ENCODE measurements at places on chromosomes 5 and 9. TPM values are rescaled to one million over a fixed set of nuclear protein-coding genes. Genes with fewer than 3 reads are reported as not detected.

PCDHGA3 gene
- 0.22 TPM for total RNA-seq

- H3K36me3 ChIP-seq: no peaks in the 10 kb centered on the region
- H3K27ac ChIP-seq: peak overlapping the region; percentile 14
- DNase-seq: no peak
- H3K4me3 ChIP-seq: peak overlapping the region; percentile 28
- H3K27me3 ChIP-seq: no peaks in the 10 kb centered on the region
- peaks cover 17% of the 10 kb centered on the region for H3K4me1 ChIP-seq
These were observed 15.2 kb upstream of the SLC35D2 start for GRCh38 chr9:96398582-96399324.

- H3K27me3 ChIP-seq: no peaks in the 10 kb centered on the region
- no peaks in the 10 kb centered on the region for H3K4me1 ChIP-seq
- no peak overlapping the region for H3K4me3 ChIP-seq
- DNase-seq: no peak
These were observed 661.6 kb upstream of the C9orf72 start for GRCh38 chr9:28234894-28235277.

- peak overlapping the region; percentile 96 for H3K27ac ChIP-seq
- DNase-seq: no peak
- H3K4me3 ChIP-seq: peak overlapping the region; percentile 96
- H3K36me3 ChIP-seq: no peaks in the 10 kb centered on the region
- H3K27me3 ChIP-seq: no peaks in the 10 kb centered on the region
These were observed 24.0 kb downstream of the HNRNPK start for GRCh38 chr9:83956086-83956435.

- H3K4me3 ChIP-seq: no peak overlapping the region
- no peak for DNase-seq
- H3K36me3 ChIP-seq: peaks cover 7% of the 10 kb centered on the region
- peak overlapping the region; percentile 69 for H3K27ac ChIP-seq
- H3K4me1 ChIP-seq: peaks cover 25% of the 10 kb centered on the region
- H3K27me3 ChIP-seq: no peaks in the 10 kb centered on the region
These were observed 35.2 kb downstream of the GOLPH3 start for GRCh38 chr5:32138839-32139493.

KCNV2 gene
- total RNA-seq: not detected

GRCh38 chr5:176904276-176904675 lies 5.1 kb upstream of the HK3 start:
- no peak for DNase-seq
- peaks cover 8% of the 10 kb centered on the region for H3K36me3 ChIP-seq
- H3K27me3 ChIP-seq: no peaks in the 10 kb centered on the region
- H3K4me3 ChIP-seq: no peak overlapping the region
- H3K27ac ChIP-seq: peak overlapping the region; percentile 29
- peaks cover 19% of the 10 kb centered on the region for H3K4me1 ChIP-seq

- H3K36me3 ChIP-seq: peaks cover under 1% of the 10 kb centered on the region
- H3K4me3 ChIP-seq: no peak overlapping the region
- H3K27me3 ChIP-seq: peaks cover 2% of the 10 kb centered on the region
- H3K27ac ChIP-seq: no peak overlapping the region
- H3K4me1 ChIP-seq: peaks cover under 1% of the 10 kb centered on the region
- no peak for DNase-seq
These were observed 296.3 kb downstream of the ADAMTS6 start for GRCh38 chr5:65185468-65185867.

DNA sequence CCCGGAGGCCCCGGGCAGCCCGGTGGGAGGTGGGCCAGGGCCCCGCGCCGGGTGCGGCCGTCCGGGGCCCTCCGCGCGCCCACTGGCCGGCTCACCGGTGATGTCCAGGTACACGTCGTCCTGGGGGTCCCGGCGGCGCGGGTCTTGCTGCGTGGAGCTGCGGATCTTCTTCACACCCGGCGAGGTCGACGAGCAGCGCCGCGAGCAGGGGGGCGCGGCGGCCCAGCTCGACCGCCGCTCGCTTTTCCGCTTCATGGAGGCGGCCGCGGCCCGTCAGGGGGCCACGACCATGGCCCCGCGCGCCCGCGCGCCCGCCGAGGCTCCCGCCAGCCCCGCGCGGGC lies 548 bp downstream of the CDC14B start:
- H3K4me1 ChIP-seq: peaks cover 3% of the 10 kb centered on the region
- peaks cover 56% of the 10 kb centered on the region for H3K27me3 ChIP-seq
- no peaks in the 10 kb centered on the region for H3K36me3 ChIP-seq
- no peak for DNase-seq
- no peak overlapping the region for H3K27ac ChIP-seq

TLX3 gene
- not detected for total RNA-seq

DNA sequence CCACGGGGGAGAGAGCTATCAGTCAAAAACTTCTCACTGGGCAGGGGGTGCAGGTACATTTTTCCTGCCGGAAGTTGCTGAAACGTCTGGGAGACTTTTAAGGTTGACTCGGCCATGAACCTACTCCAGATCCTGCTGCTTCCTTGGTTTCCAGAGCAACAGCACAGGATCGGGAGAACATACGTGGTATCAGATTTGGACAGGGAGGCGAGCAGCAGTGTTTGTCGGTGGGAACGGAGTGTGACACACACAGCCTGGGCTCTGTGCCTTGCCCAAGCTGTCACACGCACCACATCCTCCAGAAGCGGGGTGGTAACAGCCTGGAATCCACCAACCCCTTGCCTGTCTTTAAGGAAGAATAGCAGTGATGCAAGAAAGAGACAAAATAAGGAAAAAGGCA lies 276.5 kb downstream of the SLIT3 start:
- H3K4me3 ChIP-seq: no peak overlapping the region
- H3K4me1 ChIP-seq: no peaks in the 10 kb centered on the region
- H3K27me3 ChIP-seq: peaks cover 41% of the 10 kb centered on the region
- no peaks in the 10 kb centered on the region for H3K36me3 ChIP-seq
- H3K27ac ChIP-seq: no peak overlapping the region

- peaks cover 4% of the 10 kb centered on the region for H3K4me1 ChIP-seq
- H3K27me3 ChIP-seq: peaks cover 29% of the 10 kb centered on the region
- H3K36me3 ChIP-seq: no peaks in the 10 kb centered on the region
- no peak overlapping the region for H3K4me3 ChIP-seq
These were observed 57.8 kb upstream of the RAI14 start for GRCh38 chr5:34598177-34598794.

- DNase-seq: no peak
- H3K27ac ChIP-seq: no peak overlapping the region
- no peaks in the 10 kb centered on the region for H3K4me1 ChIP-seq
- peaks cover 2% of the 10 kb centered on the region for H3K36me3 ChIP-seq
- peaks cover 39% of the 10 kb centered on the region for H3K27me3 ChIP-seq
These were observed 517 bp downstream of the KCNN2 start for GRCh38 chr5:114362197-114362976.

- no peaks in the 10 kb centered on the region for H3K27me3 ChIP-seq
- no peaks in the 10 kb centered on the region for H3K36me3 ChIP-seq
- no peak for DNase-seq
- H3K4me3 ChIP-seq: no peak overlapping the region
- H3K27ac ChIP-seq: no peak overlapping the region
These were observed 10.5 kb upstream of the CCNB1 start for GRCh38 chr5:69156456-69156855.

- no peak overlapping the region for H3K4me3 ChIP-seq
- DNase-seq: no peak
- H3K4me1 ChIP-seq: no peaks in the 10 kb centered on the region
- H3K27me3 ChIP-seq: no peaks in the 10 kb centered on the region
- H3K27ac ChIP-seq: no peak overlapping the region
These were observed 394.0 kb upstream of the KLF4 start for GRCh38 chr9:107883496-107884124.

DNA sequence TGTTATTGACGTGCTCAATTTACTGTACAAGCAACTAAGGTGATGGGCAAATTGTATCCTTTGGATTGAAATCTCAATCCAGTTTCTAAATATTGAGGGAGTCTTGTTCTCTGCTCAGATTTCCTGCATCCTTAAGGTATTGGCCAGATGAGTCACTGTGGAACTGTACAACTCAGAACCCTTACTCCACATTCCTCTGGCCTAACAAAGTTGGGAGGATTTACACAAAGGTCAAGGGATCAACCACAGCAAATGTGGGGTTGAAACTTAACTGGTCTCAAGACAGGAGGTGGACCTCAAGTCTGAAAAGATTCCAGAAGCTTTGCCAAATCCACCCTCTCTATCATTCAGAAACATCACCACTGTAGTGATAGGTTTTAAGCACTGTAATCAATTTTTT lies 81.5 kb upstream of the AGXT2 start:
- peaks cover 16% of the 10 kb centered on the region for H3K4me1 ChIP-seq
- H3K27ac ChIP-seq: no peak overlapping the region
- DNase-seq: no peak

DNA sequence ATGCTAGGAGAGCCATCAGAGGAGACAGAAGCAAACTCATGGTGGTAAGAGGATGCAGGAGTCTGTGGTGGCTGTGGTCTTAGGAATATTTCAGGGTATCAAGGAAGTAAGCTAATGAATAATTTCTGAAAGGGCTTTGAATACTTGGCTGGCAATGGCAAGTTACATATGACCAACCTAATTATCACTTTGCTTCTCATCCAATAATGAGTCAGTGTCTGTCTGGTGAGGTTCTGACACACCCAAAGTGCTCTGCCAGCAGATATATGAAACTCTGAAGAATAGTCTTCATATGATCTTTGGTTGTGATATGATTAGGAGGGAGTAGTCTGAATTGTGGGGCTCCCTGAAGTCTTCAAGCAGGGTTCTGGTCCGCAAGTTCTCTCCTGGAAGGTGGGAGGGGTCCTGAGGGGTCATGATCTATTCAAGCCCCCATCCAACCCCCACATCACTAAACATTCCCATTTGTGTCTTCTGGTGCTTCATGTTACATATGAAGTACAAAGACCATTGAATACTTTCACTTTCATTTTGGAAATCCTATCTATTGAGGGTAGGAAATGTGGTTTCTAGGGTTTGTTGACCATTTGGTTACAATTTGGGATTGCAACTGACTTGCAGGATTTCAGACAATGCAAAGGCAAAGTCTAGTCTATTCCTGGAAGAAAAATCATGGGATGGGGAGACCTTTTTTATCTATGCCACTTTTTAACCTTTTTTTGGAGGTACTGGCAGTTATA lies 199.9 kb upstream of the CDKN2B start:
- peak overlapping the region; percentile 83 for H3K27ac ChIP-seq
- no peaks in the 10 kb centered on the region for H3K27me3 ChIP-seq
- DNase-seq: no peak
- peaks cover 2% of the 10 kb centered on the region for H3K36me3 ChIP-seq
- peaks cover 19% of the 10 kb centered on the region for H3K4me1 ChIP-seq

GRCh38 chr5:137792303-137792702 lies 38.1 kb upstream of the HNRNPA0 start:
- H3K4me1 ChIP-seq: no peaks in the 10 kb centered on the region
- H3K27ac ChIP-seq: no peak overlapping the region
- H3K36me3 ChIP-seq: no peaks in the 10 kb centered on the region
- no peaks in the 10 kb centered on the region for H3K27me3 ChIP-seq

DNA sequence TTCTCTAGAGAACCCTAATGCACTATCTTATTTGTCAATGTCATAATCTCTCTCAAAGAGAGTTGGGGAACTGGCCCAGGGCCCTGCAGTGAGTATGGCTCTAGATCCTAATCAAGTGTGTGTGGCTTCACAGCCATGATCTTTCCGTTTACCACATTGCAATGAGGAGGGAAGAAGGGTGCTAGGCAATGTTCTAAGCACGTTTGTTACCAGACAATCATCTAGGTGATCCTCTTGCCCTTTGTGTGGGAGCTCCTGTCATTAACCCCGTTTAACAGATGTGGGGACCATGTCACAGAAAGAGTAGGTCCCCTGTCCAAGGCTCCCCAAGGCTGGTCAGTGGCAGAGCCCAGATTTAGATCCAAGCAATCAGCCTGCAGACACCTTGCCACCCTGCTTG lies 128.2 kb upstream of the IRX4 start:
- DNase-seq: no peak
- no peaks in the 10 kb centered on the region for H3K36me3 ChIP-seq
- peaks cover 3% of the 10 kb centered on the region for H3K4me1 ChIP-seq
- peaks cover 73% of the 10 kb centered on the region for H3K27me3 ChIP-seq
- H3K4me3 ChIP-seq: no peak overlapping the region

SLC36A3 gene
- total RNA-seq: not detected

GRCh38 chr5:5209510-5210286 lies 69.6 kb downstream of the ADAMTS16 start:
- no peak overlapping the region for H3K4me3 ChIP-seq
- no peaks in the 10 kb centered on the region for H3K4me1 ChIP-seq
- no peak overlapping the region for H3K27ac ChIP-seq
- peaks cover 16% of the 10 kb centered on the region for H3K27me3 ChIP-seq
- H3K36me3 ChIP-seq: no peaks in the 10 kb centered on the region

GRCh38 chr5:88944751-88945531 lies 62.0 kb upstream of the MEF2C start:
- H3K4me3 ChIP-seq: no peak overlapping the region
- no peaks in the 10 kb centered on the region for H3K27me3 ChIP-seq
- no peaks in the 10 kb centered on the region for H3K4me1 ChIP-seq
- no peak for DNase-seq

CD14 gene
- total RNA-seq: 9.2 TPM

LRRTM2 gene
- 0.10 TPM for total RNA-seq

DNA sequence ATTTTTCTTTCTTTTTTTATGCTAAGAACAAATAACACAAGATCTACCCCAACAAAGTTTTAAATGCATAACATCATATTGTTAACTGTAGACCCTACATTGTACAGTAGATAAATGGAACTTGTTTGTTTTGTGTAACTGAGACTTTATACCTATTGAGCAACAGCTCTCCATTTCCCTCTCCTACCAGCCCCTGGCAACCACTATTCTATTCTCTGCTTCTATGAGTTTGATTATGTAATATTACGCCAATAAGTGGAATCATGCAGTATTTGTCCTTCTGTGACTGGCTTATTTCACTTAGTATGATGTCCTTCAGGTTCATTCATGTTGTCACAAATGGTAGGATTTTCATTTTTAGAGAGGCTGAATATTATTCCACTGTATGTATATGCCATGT lies 308.2 kb upstream of the PRR16 start:
- no peaks in the 10 kb centered on the region for H3K4me1 ChIP-seq
- H3K4me3 ChIP-seq: no peak overlapping the region
- no peaks in the 10 kb centered on the region for H3K36me3 ChIP-seq
- DNase-seq: no peak

NR4A3 gene
- 48.2 TPM for total RNA-seq

- H3K27me3 ChIP-seq: peaks cover 24% of the 10 kb centered on the region
- DNase-seq: no peak
- peaks cover 4% of the 10 kb centered on the region for H3K36me3 ChIP-seq
These were observed 21.4 kb upstream of the FLT4 start for GRCh38 chr5:180670586-180671359.

- no peak overlapping the region for H3K4me3 ChIP-seq
- H3K4me1 ChIP-seq: peaks cover 8% of the 10 kb centered on the region
- H3K36me3 ChIP-seq: peaks cover 13% of the 10 kb centered on the region
- DNase-seq: no peak
These were observed 23.9 kb downstream of the HMGXB3 start for GRCh38 chr5:150024346-150024984.

TEX48 gene
- not detected for total RNA-seq

- H3K4me3 ChIP-seq: no peak overlapping the region
- no peak for DNase-seq
- H3K4me1 ChIP-seq: no peaks in the 10 kb centered on the region
- no peaks in the 10 kb centered on the region for H3K36me3 ChIP-seq
- H3K27me3 ChIP-seq: no peaks in the 10 kb centered on the region
- H3K27ac ChIP-seq: no peak overlapping the region
These were observed 295.9 kb upstream of the TNC start for GRCh38 chr9:115413766-115414382.

GRCh38 chr9:73133921-73134407 lies 17.7 kb upstream of the ANXA1 start:
- H3K27me3 ChIP-seq: no peaks in the 10 kb centered on the region
- H3K36me3 ChIP-seq: peaks cover 2% of the 10 kb centered on the region
- no peak overlapping the region for H3K4me3 ChIP-seq

- DNase-seq: no peak
- no peak overlapping the region for H3K27ac ChIP-seq
- H3K27me3 ChIP-seq: peaks cover 18% of the 10 kb centered on the region
- H3K4me1 ChIP-seq: peaks cover 2% of the 10 kb centered on the region
These were observed 7.6 kb upstream of the FAM240B start for GRCh38 chr9:38727497-38728001.
